ENCODE measurements at places on chromosomes 1 and 21. TPM values are rescaled to one million over a fixed set of nuclear protein-coding genes. Genes with fewer than 3 reads are reported as not detected.

DNA sequence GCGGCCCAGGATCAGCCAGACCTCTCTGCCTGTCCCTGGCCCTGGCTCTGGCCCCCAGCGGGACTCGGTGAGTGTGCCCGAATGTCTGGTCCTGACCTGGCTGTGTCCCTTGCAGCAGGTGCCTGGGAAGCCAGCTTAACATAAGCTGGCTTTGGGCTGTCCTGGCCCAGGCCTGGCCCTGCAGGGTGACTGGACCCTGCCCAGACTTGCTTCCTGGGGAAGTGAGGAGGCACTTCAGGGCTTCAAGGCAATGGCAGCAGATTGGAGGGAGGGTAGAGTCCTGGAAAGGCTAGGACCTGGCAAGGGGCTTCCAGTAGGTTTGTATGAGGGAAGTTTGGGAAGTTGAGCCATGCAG, 16.4 kb downstream of the RPS6KA1 start:
- no peak for DNase-seq

GRCh38 chr1:21680918-21681317, 11.8 kb upstream of the RAP1GAP start:
- DNase-seq, result no peak

GREM2 gene
- total RNA-seq, result 25.5 TPM

DNA sequence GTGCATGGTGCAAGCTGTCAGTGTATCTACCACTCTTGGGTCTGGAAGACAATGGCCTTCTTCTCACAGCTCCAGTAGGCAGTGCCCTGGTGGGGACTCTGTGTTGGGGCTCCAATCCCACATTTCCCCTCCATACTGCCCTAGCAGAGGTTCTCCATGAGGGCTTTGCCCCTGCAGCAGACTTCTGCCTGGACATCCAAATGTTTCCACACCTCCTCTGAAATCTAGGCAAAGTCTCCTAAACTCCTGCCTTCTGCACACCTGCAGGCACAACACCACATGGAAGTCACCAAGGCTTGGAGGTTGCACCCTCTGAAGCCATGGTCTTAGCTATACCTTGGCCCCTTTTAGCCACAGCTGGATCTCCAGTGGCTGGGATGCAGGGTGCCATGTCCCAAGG, 31.8 kb upstream of the CITED4 start:
- no peak for DNase-seq

GRCh38 chr1:38758820-38759219, 100.8 kb downstream of the RRAGC start:
- DNase-seq, result no peak

- no peak for DNase-seq
These were observed 5.1 kb upstream of the RIPPLY3 start for GRCh38 chr21:37001441-37001840.

DNA sequence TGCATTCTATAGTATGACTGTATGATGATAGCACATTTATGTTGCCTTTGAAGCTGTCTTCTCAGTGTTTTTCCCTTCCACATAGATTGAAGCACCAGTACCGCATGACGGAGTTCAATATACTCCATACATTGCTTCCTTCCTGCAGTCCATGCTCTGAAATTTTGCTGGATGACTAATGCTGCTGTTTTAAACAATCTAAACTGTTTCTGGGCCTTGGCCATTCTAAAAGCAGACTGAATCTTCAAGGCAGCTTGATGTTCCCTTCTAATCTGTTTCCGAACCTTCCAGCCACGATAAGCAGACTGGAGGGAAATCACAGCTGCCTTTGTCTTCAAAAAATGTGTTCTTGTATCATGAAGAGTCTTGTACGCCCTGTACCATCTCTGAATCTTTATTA, 36.2 kb upstream of the F13B start:
- no peak for DNase-seq

DNA sequence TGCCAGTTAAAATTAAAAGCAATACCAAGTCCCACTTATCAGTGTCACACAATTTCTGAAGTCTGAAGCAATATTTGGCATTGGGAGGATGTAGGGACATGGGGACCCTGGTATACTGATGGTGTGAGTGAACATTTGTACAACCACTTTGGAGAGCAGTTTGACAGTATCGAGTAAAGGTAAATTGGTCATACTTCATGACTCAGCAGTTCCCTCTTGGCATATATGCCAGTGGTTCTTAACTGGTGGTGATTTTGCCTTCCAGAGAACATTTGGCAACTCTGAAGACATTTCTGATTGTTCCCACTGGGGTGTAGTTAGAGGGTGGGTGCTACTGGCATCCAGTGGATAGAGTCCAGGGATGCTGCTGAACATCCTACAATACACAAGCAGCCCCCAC, 19.7 kb downstream of the FMOD start:
- DNase-seq, result no peak

DNA sequence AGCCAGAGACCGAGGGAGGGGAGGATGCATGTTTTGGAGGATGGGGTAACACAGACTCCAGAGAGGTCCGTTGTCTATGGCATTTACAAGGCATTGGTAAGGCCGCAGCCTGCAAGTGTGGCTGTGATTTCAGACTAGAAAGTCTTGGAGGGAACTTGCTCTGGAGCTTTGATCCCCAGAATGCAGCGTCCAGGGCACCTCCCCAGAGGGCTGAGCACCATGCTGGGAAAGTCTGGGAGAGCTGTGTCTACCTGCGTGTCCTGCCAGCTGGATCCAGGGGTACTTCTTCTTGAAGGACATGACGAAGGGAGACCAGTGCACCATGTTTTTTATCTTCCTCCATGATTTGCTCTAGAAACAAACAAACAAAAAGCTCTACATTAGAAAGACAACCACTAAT, 90.7 kb downstream of the ITPKB start:
- DNase-seq, result no peak

GRCh38 chr1:218985424-218985984, 188.2 kb upstream of the LYPLAL1 start:
- no peak for DNase-seq
